ENCODE measurements at places on chromosomes 2 and 18.
A peak's percentile ranks its signal among the peaks of the same experiment; 100 is the strongest.

- peak; percentile 89 for DNase-seq
Measured at GRCh38 chr2:159362816-159363251, 76.3 kb upstream of the WDSUB1 start.

DNA sequence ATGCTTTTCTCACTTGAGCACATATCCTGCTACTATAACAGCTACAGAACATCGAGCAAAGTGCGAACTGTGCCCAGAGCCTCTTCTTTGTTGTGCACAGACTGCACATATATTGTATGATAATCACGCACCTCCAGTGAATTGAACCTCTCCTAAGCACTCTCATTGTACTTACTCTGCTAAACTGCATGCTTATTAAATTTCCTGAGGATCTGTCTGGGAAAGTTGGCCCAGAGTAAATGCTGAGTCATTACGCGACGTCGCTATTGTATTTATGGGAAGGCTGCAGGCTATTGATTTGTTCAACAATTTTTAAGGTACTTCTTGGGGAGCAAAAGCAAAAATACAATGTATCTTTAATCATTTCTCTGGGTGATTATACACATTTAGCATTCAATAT is 399.6 kb upstream of the DSEL start:
- peak; percentile 14 for DNase-seq

DNA sequence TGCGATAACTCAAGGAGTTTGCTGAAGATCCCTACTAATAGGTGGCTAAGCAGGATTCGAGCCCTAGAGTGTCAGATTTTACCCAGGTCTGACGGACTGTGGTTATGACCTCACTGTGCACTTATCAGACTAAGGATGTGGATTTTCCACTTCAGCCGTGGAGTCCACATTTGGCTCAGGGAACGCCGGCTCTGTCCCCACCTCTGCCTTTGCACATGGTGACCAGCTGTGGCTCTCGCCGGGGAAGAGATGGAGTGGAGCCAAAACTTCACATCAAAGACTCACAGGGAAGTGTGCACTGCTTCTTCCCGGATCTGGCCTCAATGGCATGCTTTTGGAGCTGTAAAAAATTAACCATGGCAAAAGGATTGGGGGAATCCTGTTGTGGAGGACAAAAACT is 249.3 kb upstream of the APCDD1 start:
- no peak for DNase-seq

DNA sequence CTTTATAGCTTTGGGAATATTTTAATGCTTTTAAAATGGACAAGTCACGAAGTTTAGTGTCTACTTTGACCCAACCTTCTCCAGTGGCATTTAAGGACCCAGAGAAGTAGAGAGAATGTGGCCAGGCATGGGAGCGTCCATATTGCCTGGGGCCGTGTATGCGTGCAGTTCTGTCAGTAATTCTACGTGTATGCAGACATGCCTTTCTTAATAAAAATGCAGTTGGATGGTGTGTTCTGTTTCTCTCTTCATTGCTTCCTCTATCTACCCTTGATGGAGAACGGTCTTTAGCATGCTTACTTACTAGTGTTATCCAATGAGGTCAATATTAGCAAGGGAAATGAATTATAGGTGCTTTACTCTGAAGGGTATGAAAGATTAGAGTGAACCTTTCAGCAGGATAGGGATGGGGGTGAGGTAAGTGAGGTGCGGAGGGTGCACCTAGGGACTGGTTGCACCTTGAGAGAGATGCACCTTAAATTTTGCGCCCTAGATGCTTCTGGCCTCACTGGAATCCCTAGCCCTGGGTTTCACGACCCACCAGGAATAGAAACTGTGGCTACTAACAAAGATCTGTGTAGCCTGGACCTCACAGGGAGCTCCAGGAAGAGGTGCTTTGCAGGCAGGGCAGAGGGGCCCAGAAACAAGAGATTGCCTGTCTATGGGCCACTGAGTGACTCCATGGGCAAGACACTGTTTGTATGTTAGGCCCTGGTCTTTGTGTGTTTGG is 194.3 kb downstream of the MYCN start:
- DNase-seq: no peak

DNA sequence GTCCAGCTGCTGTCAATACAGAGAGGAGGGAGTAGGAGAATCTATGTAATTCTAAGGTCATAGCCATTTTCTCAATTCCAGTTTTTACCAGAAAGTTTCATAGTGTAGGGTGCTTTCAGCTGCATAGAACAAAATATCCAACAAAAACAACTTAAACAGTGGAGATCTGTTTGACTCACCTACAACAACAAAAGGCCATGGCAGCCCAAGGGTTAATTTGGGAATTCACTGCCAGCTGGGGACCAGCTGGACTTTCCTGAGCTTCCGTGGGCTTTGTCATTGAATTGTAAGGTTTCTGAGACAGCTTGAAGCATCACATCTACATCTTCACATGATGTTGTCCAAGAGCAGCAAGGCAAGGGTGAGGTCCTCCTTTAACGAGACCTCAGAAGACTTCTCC is 512.7 kb downstream of the IRS1 start:
- no peak for DNase-seq

Measured in fibroblast of pulmonary artery (primary cell).